ENCODE measurements at places on chromosomes 7 and 10.

DNA sequence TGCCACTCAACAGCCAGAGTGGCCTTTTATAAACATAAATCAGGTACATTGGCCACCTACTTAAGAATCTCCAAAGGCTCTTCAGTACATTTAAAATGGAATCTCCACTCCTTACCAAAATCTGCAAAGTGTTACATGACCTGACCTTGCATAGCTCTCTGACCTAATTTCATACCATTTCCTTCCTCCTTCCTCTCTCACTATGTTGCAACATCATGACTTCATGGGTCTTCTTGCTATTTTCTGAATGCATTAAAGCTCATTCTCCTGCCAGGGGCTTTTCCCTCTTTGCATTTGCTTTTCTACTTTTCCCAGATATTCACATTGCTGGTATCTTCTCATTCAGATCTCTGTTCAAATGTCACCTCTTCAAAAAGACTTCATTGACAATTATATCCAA, 22.1 kb upstream of the PPP1R17 start:
- DNase-seq, result no peak

DNA sequence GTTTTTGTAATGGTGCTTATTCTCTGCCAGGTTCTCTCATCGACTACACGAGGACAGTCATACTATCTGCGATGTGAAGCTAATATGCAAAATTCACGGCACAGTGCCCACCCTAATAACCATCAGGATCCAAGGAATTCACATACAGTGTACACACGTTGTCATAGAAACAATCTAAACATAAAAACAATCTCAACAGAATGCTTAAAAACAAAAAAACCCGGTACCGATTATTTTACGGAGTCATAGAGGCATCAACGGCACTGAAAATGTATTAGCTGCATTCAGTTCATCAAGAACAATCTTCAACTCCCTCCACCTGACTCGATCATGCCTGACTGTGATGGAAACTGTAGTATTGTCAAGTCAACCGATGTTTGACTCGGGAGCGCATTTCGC, 628 bp downstream of the MRPS33 start:
- DNase-seq, result no peak

GRCh38 chr7:158648168-158648567, 56.4 kb downstream of the NCAPG2 start:
- no peak for DNase-seq

DNA sequence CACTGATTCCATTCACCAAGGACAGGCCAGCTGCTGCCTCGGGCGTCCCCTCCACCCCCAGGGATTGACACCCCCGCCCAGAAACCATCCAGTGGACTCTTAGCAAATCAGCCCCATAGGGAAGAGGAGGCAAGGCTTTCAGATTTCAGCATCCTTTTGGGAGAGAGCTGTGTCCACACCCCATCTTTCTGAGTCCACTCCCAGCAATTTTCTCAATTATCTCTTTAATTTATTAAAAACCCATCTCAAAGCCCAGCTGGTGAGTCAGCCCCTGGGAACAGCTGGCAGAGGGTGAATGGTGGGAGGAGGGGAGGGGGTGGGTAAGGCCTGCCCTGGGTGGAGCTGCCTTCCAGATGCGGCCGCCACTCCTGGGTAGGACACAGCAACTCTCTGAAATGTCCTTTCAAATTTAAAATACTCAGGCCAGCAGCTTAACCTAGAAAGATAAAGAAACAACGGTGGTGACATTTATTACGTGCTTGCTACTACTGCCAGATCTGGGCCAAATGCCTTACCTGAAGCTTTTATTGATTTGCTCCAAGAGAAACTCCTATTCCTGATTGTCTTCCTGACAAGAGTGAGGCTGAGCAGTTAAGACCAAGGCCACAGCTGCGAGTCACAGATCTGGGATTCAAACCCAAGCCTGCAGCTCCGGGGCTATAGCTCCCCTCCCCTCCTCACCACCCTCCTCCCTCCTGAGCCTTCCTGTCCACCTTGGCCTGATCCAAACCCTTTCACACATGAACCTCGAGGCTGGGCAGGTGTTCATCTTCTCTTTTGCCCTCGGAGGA, 120.4 kb downstream of the RGS10 start:
- DNase-seq, result no peak

DNA sequence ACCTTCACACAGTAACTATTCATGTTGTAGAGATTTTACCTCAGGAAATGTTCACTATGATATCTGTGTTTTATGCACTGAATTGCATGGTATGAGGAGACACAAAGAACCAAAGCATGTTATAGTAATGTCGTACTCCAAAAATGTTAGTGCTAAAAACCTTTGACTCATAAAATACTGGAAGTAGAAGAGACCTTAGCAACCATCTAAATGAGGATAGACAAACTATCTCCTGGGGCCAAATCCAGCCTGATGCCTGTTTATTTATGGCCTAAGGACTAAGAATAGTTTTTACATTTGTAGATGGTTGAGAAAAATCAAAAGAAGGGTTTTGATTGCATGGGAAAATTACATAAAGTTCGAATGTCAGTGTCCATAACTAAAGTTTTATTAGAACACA, 535.1 kb downstream of the INHBA start:
- DNase-seq, result no peak

Measured in stimulated activated CD4-positive, alpha-beta T cell treated with anti-CD3 and anti-CD28 coated beads, Interleukin-4, amount 100 ng/mL, for 1 hour (primary cell).